ENCODE measurements at places on chromosomes 7 and 10.

- no peak for DNase-seq
These were observed 24.2 kb upstream of the PRR15 start for GRCh38 chr7:29539471-29539870.

- DNase-seq, result no peak
These were observed 9.8 kb downstream of the PODXL start for GRCh38 chr7:131546583-131547141.

DNA sequence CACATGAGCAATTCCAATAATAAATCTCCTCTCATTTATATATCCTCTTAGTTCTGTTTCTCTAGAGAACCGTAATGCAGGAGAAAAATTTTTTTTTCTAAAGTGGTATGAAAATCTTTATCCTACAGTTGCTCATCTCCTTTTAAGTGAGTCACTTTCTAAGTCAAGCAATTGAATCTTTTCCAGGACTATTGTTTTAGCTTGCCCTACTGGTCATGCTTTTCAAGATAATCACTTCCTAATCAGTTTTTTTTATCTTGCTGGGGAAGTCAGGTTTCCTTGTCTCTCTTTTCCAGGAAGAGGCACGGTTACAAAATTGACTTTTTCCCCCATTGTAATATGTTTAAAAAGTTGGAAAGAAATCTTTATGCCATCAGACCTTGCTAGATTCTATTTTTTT is 44.0 kb downstream of the INPP5F start:
- no peak for DNase-seq

DNA sequence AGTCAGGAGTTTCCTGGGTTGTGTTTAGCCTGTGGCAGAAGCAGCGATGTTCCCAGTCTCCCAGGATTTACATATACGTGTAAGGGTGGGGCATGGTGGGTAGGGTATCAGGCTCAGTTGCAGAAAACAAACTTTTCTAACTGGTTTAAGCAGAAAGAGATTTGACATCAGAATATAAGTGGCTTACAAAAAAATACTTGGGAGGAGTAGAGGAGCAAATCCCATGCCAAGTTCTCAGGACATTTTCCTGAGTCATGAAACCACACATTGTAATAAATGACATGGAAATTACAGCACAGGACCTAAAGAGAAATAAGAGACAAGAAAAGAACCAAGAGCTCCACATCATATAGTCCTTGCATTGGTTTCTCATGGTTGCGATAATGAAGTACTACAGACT is 26.2 kb upstream of the FRMD4A start:
- DNase-seq, result no peak

GRCh38 chr7:148148456-148148855 is 442.1 kb upstream of the C7orf33 start:
- DNase-seq, result no peak

- DNase-seq, result no peak
These were observed 484.1 kb upstream of the ZMIZ1 start for GRCh38 chr10:78584681-78585080.

GRCh38 chr7:128112781-128113221 is 81.6 kb upstream of the LRRC4 start:
- DNase-seq, result no peak

DNA sequence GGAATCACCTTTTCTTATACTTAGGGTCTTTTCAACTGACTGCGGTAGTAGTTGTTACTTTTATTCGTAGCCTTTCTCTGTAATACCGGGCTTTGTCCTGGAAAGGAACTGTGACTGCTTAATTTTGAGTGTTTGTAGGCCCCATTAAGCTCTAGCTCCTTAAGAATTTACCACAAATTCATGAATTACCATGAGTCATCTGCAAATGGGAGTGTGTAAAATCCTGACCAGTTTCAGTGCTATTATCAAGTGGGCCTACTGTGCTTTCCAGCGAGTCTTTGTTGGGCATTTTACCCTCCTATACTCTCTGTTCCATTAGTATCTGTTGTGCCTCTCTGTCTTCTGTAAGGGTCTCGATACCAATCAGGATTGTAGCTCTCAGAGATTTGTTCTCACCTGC is 49.7 kb downstream of the ZMYND11 start:
- DNase-seq, result no peak

- DNase-seq, result no peak
These were observed 128.8 kb upstream of the RET start for GRCh38 chr10:42948040-42948439.

GRCh38 chr7:33921216-33921938 is 16.0 kb downstream of the BMPER start:
- DNase-seq, result no peak

- DNase-seq, result no peak
These were observed 189.9 kb upstream of the KLF14 start for GRCh38 chr7:130923930-130924329.

DNA sequence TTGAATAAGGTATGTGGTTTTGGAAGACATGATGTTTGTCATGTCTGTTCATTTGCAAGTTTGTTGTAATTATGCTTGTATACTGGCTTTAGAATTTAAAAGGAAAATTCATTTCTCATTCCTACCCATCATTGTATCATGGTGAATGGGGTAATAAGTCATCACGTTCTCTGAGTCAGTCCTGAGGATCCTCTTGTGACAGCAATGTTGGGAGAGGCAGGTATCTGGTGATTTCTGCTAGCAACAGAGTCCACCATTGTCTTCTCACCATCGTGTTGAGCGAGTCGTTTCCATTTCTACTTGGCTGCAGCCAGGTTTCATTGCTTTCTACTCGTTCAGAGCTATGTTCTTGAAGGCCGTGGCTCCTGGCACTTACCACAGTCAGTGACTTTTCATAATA is 16.3 kb downstream of the CUL1 start:
- DNase-seq, result no peak

DNA sequence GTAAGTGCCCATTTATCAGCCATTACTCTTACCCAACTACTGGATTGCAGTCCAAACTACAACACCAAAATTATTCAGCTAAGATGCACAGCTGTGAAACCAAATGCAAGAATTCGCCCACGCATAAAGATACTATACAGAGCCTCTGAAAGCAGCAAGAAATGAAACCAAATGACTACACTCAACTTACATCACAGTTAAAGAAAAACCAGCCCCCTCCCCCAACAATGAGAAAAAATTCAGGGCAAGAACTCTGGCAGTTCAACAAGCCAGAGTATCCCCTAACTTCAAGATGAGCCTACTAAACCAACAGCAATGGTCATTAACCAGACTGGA is 209.1 kb upstream of the VWC2 start:
- DNase-seq, result no peak

- DNase-seq, result no peak
These were observed 179.3 kb downstream of the TFEC start for GRCh38 chr7:115851291-115851690.

DNA sequence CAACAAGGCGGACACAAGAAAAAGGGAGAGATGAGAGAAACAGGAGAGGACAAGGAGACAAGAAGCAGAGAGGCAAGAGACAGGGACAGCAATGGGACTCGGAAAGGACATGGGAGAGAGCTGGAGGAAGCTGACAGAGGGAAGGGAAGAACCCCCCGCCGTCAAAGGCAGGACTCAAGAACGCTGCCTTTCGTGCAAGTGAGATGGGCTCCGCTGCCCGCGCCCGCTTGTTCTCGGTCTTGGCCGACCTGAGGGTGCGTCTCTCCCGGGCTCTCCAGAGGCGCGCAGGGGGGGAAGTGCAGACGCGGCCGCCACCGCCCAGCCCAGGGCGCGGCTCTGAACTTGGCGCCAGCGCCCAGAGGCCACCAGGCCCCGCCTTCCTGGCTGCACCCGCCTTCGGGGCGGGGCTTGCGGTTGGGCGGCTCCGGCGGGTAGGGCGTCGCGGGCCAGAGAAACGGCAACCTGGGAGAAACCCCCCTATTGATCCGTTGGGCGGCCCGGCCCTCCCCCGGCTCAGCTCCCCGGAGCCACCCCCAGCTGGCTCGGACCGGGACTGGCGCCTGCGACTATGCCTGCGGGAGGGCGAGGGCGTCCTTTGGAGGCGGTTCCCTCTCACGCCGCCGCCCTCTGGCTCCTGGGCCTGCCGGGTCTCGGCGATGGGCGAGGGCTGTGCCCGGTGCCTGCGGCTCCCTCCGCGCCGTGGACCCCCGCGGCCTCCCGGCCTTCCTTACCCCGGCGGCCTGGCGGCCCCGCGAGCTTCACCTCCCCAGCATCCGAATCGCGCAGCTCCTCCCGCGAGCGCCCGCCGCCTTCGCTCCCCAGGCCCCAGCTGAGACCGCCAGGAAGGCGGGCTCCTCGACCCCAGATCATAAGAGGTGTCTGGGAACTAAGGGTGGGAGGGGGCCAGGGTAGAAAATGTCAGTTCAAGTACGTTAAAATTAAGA is 2.2 kb upstream of the ANTXRL start:
- no peak for DNase-seq

DNA sequence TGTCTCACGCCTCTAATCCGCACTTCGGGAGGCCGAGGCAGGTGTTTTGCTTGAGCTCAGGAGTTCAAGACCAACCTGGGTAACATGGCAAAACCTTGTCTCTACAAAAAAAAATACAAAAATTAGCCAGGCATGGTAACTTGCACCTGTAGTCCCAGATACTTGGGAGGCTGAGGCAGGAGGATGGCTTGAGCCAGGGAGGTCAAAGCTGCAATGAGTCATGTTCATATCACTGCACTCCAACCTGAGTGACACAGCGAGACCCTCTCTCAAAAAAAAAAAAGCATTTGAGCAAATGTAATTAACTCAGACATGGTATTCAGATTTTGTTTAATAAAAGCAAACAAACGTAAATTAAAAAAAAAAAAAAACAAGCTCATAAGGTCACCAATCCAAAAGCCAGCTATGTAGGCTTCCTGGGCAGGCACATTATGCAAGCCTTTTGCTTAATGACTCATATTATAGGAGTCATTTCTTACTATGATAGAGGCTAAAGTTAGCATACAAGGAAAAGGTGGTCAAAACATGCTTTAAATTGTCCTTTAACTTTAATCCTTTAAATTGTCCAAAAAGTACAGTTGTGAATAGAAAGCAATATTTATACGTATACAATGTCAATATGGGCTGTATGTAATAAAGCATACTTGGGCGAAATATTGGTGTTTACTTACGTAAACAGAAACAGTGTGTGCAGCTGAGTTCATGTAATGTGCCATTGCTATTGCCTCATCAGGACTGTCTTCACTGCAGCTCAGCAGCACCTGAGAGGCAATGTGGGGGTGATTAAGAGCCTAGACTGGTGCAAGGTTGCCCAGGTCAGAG is 13.0 kb downstream of the AKR1D1 start:
- DNase-seq, result no peak

DNA sequence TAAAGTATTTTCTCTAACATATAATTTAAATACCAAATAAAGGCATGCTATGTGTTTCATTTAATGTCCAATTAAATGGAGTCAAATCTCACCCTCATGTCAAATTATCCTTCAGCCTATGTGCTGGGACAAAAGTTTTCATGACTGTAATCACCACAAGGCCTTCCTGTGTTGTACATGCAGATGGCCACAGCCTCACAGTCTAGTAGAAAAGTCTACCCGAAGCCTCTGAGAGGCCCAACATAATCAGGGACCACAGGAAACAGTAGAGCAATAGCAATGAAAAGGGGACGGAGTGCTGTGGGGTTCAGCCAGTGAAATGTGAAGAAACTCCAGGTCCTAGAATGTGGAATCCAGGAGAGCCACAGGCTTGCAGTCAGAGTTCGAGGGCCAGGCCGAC is 140.2 kb upstream of the KLF6 start:
- DNase-seq, result no peak

DNA sequence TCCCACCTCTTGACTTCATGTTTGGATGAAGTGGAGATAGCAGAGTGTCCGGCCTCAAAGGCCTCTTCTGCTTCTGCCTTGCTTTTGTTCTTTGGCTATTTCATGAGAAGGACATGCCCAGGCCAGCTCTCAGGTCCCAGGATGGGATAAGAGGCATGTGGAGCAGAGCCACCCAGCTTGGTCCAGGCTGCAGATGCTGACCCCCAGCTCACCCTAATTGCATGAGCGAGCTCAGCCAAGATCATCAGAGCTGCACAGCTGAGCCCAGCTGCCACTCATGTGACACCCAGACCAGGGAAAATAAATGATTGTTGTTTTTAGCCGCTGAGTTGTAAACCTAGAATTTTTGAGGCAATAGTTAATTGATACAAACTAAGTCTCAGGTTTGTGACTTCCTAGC is 230.0 kb downstream of the PHF14 start:
- no peak for DNase-seq

- no peak for DNase-seq
These were observed 68.2 kb upstream of the BAIAP2L1 start for GRCh38 chr7:98469088-98469487.

- no peak for DNase-seq
These were observed 585.6 kb upstream of the MKI67 start for GRCh38 chr10:128711806-128712205.

DNA sequence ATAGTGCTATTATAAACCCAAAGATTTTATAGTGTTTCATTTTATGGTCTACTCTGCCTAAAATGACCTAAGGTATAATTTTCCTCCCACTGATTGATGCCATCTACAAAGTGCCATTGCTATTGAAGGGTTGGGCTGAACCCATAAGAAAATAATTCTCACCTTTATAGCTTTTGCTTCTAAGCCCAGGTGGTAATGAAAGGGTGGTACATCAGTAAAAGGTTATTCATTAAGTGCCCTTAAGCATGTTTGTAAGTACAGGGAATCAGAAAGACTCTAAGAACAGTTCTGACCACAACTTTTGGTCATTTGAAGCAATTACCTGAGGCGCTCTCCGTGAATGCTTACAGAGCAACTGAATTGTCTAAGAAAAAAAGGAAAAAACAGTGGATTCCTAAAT is 1247.3 kb downstream of the NXPH1 start:
- DNase-seq, result no peak

- DNase-seq, result no peak
These were observed 159.3 kb downstream of the MGMT start for GRCh38 chr10:129626309-129626708.

GRCh38 chr10:99742701-99743100 is 10.7 kb downstream of the CUTC start:
- DNase-seq, result no peak

- no peak for DNase-seq
These were observed 82.0 kb downstream of the BMS1 start for GRCh38 chr10:42864575-42864974.

DNA sequence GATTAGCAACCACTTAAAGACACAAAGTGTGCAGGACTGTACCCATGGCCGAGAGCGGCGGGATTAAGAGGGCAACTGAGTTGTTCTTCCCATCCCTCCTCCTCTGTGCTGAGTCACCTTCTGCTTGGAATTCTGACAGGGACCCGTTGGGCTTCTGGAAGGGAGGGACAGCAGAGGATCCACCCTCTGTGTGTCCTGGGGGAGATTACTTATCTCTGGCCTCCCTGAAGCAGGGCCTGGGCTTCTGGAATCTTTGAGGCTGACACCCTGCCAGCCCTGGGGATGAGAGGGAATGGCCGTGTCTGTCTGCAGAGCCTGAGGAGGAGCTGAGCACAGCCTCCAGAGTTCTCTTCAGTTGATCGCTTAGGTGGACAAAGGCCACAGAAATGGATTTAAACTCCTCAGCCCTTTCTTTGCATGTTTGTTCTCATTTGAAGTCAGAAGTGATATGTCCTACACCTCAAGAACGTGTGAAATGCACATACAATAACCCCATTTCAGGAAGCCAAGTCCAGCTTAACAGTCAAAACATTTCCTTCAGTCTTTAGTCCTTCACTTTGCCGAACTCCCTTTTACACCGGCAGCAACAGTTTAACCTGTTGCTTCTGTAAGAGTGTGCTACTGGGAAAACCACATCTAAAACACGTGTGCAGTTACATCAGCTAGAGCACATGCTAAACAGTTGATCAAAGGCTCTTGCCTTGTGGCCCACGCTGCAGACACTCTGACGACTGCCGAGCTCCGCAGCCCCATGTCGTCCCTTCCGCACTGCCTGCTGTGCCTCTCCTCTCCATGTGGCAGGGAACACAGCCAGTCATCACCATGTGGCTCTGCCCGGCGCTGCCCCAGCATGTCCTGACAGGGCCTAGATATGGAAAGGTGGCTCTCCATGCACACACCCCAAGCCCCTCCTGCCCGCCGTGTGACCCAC is 55.7 kb downstream of the IKZF1 start:
- DNase-seq, result peak; percentile 73

- no peak for DNase-seq
These were observed 1059.8 kb downstream of the LRMDA start for GRCh38 chr10:76491216-76491615.

Measured in activated CD8-positive, alpha-beta memory T cell treated with anti-CD3 and anti-CD28 coated beads for 1 hour (primary cell).